ENCODE measurements at places on chromosomes 2 and 18.

DNA sequence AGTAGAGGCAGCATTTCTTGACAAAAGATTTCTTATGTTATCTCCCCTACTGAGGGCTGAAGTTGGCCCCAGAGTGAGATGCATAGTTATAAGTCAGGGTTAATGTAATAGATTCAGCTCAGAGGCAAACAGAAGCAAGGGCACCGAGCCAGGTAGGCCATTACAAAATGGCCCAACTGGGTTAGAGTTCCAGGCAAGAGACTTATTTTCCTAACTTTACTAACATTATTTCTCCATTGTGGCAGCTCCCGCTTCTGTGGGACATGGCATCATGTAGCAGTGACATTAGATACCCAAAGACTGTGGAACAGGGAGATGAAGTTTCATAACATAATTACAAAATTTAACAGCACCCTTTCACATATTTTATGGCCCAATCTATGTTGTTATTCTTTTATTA is 27.1 kb downstream of the TSPYL6 start:
- DNase-seq: no peak

- peak; percentile 30 for DNase-seq
These were observed 623.2 kb upstream of the ID2 start for GRCh38 chr2:8058652-8059051.

- no peak for DNase-seq
These were observed 2.8 kb downstream of the ZCCHC2 start for GRCh38 chr18:62525608-62526007.

DNA sequence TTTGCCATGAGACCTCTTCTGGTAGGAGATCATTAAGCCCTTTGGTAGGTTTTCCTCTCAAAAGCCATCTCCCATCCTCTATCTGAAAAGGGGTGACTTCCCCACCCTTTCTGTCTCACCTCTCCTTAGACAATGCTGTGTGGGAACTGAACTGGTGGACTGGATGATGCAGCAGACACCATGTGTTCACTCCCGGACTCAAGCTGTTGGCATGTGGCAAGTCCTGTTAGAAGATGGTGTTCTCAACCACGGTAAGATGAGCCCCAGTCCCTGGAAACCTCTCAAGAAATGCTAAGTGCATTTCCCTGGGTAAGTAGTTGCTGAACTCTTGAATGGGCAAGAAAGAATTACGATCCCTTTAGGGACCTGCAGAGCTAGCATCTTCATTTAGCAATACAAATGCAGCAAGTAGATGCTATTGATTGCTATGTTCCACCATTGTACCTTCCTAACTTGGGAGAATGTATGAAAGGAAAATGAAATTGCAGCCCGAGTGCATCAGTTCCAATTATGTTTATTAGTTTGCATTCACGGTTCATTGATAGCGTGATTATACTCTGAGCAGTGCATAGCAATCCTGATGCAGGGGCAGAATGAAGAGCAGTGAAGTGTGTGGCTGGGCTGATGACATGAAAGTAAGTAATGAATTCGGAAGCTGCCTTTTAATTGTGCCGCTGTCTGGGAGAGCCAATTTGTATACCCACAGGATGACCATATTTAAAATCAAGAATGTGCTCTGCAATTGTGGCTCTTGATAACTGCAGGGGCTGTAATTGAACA is 110.0 kb upstream of the MAP3K20 start:
- no peak for DNase-seq

DNA sequence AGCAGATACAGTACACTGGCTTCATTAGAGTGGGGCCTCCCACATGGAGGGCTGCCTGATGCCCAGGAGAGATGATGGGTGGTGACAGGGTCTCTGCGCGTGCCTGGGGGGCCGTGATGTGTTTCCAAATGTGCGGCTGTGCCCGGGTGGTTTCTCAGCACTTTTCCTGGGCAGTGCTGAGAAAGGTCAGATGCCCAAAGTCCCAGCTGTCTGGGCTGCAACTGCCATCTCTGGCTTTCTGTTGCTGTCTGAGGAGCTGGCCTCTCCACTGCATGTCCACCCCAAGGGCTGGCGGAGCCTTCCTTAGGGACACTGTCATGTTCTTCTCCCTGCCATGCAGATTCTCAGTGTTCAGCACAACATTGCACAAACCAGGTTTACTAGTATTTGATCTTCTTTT is 62.7 kb upstream of the NFATC1 start:
- DNase-seq: no peak

DNA sequence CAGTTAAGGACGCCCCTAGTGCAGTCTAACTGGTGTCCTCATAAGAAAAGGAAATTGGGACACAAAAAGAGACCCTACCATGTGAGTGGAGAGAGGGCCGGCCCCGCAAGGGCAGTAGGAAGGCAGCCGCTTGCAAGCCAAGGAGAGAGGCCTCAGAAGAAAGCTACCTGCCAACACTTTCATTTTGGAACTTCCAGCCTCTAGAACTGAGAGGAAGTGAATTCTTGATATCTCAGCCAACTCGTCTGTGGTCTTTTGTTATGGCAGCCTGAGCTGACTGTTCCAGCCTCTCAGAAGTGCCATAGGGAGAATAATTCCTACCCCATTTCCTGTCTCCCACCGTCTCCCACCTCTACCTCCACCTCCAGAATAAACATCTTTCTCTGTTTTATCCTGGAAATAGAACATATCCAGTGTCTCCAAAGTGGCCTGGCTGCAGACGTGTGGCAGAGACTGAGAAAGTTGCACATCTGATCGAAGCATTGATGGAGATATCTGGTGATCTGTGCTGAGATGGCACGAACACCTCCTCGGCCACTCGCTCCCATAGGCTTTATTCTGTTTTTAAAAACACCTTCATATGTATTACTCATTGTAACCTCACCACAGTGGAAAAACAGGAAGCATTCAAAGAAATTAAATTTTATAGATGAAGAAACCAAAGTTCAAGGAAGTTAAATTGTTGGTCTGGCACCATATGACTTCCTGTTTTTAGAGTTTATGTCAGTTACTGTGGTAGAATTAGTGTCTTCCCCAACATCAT is 39.5 kb upstream of the MARCO start:
- peak; percentile 80 for DNase-seq

GRCh38 chr2:4139731-4140130 is 436.4 kb downstream of the DCDC2C start:
- DNase-seq: no peak

- DNase-seq: no peak
These were observed 47.0 kb upstream of the TGIF1 start for GRCh38 chr18:3402982-3403451.

- no peak for DNase-seq
These were observed 41.9 kb upstream of the ASB18 start for GRCh38 chr2:236305964-236306605.

GRCh38 chr2:200471324-200471848 is 38.5 kb downstream of the KCTD18 start:
- DNase-seq: no peak

DNA sequence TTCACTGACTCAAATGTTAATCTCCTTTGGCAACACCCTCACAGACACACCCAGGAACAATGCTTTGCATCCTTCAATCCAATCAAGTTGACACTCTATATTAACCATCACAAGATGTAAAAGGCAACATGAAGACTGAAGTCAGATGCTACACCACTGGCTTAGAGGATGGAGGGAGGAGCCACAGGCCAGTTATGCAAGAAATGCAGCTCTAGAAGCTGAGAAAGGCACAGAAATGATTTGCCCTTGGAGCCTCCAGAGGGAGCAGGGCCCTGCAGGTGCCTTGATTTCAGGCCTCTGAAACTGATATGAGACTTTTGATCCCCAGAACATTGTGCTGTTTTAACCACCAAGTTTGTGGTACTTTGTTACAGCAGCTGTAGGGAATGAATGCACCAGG is 276.3 kb downstream of the KCNS3 start:
- no peak for DNase-seq

DNA sequence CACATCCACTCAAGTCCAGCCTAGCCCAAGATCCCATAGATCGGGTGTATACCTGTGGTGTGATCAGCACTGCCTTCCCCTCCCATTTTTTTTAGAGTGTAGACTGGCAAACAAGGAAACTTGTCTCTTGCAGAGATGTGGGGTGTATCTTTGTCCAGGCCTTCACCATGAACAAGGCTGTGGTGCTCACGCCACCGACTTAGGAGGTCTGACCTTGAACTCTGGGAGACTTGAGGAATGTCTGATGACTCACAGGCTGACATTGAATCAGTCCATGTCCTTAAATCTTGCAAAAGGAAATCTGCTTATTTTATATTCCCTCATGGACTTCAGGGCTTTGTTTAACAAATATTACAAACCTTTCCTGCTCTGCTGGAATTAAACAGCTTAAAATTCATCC is 4.5 kb upstream of the CTIF start:
- DNase-seq: no peak

DNA sequence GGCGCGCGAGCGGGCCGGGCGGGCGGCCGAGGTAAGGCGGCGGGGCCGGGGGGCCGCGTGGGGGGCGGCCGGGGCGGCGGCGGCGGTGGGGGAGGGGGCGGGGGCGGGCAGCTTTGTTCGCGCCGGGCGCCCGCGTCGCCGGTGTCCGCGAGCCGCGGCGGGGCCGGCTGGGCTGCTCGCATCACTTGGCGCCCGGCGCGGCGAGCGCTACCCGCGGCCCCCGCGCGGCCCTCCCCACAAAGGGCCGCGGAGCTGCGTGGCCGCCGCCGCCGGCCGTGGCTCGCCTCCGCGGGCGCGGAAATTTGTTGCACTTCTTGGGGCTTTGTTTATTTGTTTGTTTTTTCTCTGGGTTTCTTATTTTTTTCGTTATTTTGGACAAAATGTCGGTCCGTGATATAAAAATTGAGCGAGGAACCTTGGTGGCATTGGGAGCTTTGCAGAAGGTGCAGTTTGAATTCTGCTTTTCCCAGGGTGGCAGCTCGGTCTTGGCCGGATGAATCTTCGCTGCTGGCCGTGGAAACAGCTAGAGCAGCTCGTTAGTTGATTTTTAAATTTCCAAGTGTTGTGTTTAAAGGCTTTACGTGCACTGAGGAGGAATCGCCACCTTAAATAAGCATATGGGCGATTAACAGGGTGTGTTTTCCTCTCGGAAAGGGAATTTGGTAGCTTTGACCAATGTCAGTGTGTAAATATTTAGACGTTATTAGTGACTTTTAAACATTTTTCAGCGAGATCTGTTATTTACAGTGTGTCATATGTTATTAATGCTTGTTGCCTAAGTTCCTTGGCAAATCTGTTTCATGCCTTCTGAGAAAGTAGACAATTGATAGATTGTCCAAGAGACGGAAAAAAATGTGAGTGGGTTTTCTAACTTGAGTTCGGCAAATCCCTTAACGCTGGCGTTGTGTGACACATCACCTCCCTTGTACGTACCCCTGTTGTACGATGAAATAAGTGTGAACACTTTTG is 822 bp downstream of the UBE2E3 start:
- peak; percentile 36 for DNase-seq

- DNase-seq: no peak
These were observed 221.3 kb upstream of the TMEFF2 start for GRCh38 chr2:192416060-192416459.

GRCh38 chr2:656676-657075 is 20.5 kb downstream of the TMEM18 start:
- no peak for DNase-seq

GRCh38 chr2:240532031-240532775 is 25.6 kb downstream of the ANKMY1 start:
- peak; percentile 32 for DNase-seq

- no peak for DNase-seq
These were observed 62.7 kb downstream of the ZCCHC2 start for GRCh38 chr18:62585274-62586150.

- peak; percentile 52 for DNase-seq
These were observed 10.9 kb downstream of the ALS2 start for GRCh38 chr2:201769666-201770373.

GRCh38 chr2:182349268-182349667 is 77.6 kb downstream of the PDE1A start:
- DNase-seq: no peak

GRCh38 chr2:171583566-171583965 is 61.3 kb downstream of the CYBRD1 start:
- no peak for DNase-seq

- DNase-seq: no peak
These were observed at the start of gene CAPN14 for GRCh38 chr2:31217465-31218200. Gene CAPN14, minus strand, starts transcription at chr2:31217515. Its CDS starts 12,068 bp downstream, at chr2:31205447.

DNA sequence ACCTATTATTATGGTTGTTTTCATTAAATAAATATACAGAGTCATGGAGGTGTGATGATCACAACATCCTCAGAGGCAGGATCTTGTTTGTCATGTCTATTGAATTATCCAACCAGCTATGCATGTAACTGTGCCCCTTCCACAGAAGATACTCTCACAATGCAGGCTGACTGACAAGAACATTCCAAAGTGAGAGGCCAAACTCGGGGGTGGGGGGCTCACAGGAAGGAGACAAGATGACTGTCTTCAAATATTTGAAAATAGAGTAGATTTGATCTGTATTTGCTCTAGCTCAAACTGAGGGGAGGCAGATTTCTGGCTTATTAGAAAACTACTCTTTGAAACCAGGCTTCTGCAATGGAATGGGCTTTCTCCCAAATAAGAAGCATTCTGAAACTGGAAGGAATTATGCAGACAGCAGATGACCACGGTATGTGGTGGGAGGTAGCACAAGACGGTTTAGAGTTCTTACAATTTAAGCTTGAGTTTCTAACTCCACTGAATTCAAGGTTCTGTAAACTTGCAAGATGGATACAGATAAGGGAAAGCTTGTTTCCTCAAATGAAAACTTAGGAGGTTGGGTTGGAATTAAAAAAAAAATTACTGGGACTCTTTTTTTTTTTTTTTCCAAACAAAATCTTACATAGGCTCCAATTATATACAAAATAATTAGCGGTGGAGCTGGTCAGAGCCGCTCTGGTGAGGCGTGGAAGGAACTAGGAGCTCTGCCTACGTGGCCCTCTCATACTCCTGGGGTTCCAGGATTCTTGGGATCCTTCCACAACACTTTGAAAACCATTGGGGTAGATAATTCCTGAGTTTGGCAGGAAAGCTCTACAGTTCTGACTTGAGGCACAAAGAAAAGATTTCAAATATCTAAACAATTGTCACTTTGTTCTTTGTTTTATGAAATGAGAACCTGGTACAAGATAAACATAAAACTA is 79.3 kb downstream of the PLA2R1 start:
- no peak for DNase-seq

DNA sequence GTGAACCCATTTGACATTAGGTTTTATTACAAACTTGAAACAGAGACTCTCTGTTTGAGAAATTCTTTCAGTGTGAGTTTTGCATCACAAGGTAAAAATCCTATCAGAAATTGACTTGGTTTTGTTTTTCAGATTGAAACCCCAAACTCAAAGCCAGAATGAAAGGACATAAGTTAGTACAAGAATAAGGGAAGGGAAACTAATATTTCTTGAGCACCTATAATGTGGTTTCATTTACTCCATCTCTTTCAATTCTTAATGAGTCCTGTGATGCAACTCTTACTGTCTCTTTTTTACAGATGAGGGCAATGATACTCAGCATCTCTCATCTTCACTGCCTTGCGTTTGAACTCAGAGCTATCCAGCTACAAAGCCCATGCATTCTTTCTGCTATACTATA is 210.0 kb upstream of the SIX3 start:
- no peak for DNase-seq

DNA sequence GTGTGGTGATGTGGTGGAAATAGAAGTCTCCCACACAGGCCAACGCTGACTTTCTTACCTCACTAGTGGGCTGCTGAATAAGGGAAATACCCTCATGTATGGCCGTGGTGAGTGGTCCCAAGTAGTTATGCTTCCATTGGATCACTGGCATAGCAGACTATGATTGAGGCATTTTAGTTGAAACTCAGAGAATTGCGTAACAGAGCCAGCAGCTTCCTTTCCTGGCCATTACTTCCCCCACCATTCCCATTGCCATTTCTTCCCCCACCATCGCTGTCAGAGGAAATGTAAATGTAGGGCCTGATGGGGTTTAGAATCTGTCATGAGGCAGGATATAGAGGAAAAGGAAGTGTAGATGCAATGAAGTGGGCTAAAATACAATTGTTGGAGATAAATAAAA is 209.5 kb downstream of the KCNH7 start:
- DNase-seq: no peak

GRCh38 chr18:56770097-56770496 is 118.9 kb downstream of the WDR7 start:
- no peak for DNase-seq
